Stimulated activated CD4-positive, alpha-beta T cell treated with anti-CD3 and anti-CD28 coated beads, Interleukin-1b, Interleukin-23, amount 100 ng/mL, for 4 hours (primary cell): ENCODE measurements at places on chromosomes 16 and 17.

DNA sequence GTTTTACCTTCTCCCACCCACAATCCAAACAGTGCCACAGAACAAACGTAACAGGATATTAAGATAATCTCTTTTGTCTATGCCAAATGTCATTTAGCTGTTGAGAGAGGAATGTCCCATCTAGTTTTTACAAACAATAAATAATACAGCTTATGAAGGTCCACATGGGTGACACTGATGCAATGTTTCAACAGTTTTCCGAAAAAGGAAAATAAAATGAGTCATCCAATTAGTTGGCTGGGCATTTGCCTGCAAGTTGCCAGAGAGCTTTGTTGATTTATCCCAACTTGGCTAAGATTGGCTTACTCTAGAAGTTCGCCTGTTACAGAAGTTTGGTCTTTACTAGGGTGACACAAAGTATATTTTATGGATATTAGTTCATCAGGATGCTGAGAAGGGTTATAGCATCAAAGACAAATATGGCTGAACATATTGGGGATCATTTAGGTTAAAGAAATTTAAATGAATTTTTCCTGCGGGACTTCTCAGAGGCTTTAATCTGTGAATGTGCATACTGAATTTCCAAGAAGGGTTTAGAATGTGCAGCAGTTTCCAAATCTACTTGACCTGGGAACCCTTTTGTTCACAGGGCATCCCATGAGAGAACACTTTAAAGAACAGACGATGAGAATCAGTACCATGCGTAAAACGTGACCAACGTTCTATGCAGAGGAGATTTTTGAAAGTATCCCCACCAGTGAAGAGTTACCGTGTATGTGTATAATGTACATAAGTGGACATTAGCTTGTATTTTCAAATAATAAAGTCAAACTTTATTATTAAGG lies 73.1 kb downstream of the CDH13 start:
- DNase-seq, result no peak

DNA sequence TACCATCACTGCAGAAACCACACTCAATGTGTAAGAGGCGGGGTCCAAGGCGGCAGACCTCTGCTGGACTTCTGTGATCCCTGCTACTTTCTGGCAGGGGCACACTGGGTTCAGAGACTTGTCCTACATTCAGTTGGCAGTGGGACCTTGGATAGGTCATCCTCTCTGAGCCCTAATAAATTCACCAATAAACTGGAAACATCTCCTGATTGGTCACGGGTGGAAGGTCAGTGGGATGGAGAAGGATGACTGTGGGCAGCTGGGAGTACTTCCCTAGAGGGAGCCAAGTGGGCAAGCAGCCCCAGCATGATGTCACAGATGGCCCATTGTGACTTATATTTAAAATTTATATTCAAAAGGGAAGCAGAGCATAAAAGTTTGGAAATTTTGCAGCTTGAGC lies 49.7 kb downstream of the RNF112 start:
- no peak for DNase-seq

DNA sequence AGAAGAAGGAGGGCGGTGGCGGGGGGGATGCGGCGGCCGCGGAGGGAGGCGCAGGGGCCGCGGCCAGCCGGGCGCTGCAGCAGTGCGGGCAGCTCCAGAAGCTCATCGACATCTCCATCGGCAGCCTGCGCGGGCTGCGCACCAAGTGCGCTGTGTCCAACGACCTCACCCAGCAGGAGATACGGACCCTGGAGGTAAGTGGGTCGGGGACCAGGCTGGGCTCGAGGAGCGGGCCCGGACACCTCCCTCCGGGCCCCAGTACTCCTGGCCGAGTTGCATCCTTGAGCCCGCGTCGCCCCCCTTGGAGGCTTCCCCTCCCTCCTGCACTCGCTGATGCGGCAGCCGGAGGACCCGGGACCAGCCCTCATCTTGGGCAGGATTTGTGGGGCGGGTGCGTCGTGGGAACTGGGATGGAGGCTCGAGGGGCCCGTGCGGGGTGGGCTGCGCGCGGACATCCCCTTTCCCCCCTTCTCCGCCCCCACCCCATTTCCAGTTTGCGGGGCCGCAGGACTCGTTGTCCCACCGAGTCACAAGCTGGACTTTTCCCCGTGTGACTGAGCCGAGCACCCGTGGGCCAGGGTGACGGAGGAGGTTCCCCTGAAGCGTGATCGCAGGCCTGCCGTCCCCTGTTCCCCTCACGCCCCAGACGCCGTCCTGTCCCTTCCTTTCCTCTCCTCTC lies 572 bp downstream of the KSR1 start:
- DNase-seq, result no peak

- no peak for DNase-seq
Measured at GRCh38 chr17:42893359-42893758, 7.2 kb upstream of the G6PC1 start.

DNA sequence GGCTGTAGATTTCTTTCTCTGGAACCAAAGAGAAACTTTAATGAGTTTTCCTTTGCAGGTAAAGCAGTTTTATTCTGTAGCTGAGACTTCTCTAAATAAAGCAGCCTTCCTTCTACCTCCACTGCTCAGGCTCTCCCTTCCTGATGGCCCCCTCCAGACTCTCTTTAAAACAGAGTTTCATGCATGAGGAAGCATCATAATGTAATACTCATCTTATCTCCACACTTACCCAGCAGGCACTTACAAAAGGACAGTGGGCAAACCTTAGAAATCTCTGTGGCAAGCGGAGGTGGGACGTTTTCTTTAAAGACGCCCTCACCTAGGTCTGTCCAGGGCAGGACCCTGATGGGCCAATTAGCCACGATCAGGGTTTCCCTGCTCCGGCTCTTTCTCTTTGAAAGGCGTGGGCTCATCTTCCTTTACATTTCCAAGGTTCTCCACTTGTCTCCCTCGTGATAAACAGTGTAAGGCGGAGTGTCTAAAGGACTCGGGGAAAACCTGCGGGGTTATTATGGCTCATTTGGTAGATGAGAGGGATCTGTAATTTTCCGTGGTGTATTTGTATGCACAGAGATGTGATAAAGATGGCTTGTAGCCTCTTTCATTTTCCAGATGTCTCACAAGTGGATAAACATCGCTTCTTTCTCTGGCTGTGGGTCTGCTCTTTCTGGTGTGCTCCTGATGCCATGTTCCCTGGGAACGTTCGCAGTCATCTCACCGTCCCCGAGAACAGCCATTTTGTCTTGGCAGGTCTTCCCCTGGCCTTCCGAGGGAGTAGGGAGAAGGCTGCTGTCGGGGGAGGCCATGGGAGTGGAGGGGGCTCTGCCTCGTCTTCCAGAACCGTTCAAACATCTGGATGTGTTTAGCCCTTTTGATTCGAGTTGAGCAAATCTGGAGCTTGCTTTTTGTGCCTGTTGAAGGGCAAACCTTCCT lies 239.0 kb downstream of the CCDC182 start:
- DNase-seq, result no peak

DNA sequence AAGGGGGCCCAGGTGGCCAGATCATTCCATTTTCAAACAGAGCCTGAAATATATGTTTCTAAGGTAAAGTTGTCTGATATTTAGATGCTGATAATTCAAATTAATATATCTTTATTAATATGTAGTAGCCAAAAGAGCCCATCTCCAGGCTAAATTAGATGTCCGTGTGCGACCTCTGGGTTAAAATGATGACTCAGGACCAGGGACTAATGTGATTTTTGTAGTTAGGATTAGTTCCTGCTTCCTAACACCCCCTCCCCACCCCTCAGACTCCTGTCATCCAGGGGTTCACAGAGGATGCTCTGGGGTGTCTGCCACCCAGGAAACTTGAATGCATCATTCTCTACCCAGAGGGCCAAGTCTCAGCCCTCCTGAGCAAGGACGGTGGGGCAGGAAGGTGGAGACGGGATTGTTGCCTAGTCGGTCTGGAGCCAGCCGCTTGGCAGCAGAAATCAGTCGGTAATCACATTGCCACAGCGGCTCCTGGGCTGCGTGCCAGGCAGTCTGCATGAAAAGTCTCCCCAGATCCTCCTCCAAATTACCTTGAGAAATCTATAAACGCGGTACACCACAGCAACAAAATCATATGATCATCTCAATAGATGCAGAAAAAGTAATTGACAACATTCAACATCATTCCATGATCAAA lies 29.8 kb downstream of the CNGB1 start:
- no peak for DNase-seq

GRCh38 chr17:28723159-28723835 lies 2.7 kb downstream of the TLCD1 start:
- DNase-seq, result no peak

DNA sequence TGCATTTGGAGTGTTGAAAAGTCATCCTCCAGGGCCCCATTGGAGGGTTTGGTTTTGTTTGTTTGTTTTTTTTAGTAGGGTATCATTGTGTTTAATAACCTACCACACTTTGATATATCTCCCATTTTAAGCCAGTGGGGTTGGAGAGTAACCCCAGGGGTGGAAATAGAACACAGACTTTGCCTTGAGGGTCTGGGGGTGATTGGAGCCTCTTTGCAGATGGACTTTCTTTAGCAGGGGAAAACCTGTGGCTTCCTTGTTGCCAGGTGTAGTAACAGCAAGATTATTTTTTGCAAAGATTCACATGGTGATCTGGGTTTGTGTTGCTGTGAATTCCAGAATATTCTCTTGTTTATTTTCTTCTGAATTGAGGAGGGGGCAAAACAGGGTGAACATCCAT lies 1.5 kb downstream of the ABCC1 start:
- DNase-seq, result no peak

DNA sequence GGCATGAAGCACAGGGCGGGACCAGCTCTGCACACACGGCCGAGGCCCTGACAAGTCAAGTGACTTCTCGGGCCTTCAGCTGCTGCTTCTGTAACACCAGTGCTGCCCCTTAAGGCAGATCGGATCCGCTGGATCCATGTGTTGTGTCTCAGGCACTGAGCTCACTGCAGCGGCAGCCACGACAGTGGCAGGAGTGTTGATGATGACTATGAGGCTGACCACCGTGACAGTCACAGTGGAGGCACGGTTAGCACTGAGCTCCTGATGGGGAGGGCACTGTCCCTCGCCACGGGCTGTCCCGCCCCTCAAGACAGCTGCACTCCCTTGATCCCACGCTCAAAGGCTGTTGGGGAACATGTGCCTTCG lies 29.4 kb downstream of the PEMT start:
- no peak for DNase-seq

DNA sequence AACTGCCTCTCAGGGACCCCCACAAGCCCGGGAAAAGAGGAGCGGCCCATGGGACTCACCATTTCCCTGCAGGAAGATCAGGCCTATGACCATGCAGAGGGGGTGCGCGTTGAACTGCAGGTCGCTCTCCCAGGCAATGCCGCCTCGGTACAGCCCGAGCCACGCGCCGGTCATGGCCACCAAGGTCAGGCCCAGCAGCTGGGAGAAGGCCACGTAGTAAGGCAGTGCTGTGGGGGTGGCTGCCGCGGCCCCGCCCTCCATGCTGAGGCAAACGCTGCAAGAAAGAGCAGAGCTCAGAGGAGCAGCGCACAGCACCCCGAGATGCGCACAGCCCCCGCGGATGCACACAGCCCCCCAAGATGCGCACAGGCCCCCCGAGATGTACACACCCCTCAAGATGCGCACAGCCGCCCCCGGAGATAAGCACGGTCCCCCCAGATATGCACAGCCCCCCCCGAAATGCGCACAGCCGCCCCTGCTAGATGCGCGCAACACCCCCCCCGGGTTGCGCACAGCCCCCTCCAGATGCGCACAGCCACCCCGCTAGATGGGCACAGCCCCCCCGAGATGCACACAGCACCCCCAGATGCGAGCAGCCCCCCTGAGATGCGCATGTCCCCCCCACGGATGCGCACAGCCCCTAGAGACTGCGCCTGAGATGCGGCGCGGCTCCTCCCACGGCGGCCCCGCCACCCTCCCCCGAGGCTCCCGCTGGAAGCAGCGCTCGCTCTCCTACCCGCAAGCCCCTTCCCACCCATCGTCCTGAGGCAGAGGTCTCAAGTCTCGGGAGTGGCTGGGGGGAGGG lies 8.6 kb downstream of the CYB561 start:
- DNase-seq, result no peak

GRCh38 chr17:82489117-82489516 lies 30.4 kb upstream of the FOXK2 start:
- DNase-seq, result no peak

DNA sequence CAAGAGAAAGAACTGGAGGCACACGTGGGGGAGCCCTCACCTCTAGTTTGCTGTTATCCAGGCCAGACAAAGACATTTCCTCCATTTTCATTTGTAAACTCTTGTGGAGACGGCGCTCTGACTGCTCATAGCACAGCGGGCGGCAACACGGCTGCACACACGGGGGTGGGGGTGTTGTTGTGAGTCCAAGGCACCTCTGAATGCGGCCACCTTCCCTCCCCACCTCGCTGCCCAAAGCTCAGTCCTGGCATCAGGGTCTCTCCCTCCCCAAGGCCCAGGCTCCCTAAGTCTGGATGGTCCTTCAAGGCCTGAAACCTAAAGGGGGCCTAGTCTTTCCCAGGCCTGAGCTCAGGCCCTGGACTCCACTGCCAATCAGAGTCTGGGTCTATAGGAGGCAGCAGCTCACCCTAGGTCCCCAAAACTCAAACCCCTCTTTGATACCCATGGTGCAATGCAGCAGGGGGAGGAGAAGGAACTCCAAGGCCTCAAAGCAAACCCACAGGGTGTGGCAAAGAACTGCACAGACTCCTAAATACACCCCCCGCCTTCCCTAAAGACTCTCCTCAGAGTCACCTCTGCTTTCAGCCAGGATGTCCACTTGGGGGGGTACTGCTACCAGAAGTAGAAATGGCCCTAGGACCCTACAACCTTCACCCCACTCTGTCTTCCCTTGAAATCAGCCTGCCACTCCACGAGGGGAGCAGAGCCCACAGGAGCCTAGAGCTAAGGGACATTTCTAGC lies 1.5 kb downstream of the ATXN7L3 start:
- no peak for DNase-seq

GRCh38 chr16:63069047-63069446 lies 1032.8 kb upstream of the CDH8 start:
- no peak for DNase-seq

DNA sequence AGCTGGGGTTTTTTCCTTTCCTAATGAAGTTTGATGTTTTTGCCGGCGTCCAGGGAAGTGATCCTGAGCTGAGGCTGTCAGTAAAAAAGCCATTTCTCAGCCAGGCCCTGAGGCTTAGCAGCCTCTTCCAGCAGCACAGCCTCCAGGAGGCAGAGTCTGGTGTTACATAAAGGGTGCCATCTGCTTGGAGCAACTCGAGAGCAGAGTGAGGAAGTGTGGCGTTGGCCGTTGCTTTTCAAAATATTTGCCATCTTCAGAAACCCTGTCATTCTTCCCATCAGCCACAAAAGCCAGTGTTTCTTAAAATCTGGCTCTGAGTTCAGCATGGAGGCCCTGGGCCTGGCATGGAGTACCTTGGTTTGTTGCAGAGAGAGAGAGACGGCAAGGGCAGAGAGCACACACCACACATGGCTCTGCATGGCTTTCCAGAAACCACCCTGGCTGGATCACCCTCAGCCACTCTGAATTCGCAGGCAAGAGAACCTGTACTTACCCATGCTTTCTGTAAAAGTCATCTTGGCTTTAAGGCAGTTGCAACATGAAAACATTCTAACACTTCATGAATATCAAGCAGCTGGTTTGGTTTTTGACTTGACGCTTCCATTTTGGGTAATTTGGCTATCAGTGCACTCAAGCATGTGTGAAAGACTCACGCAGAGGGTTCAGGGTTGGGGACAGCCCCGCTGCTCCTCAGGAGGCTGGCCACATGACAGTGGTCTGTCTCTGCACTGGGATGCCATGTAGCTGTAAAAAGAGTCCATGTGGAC lies 21.0 kb downstream of the PMM2 start:
- DNase-seq, result no peak

- DNase-seq, result no peak
Measured at GRCh38 chr16:85027958-85028684, 526 bp downstream of the KIAA0513 start.

- DNase-seq, result no peak
Measured at GRCh38 chr17:71446645-71447437, 674.0 kb upstream of the SOX9 start.

- no peak for DNase-seq
Measured at GRCh38 chr17:34465789-34466188, 102.8 kb upstream of the CCL1 start.
